ENCODE measurements at places on chromosomes 1 and 21.

DNA sequence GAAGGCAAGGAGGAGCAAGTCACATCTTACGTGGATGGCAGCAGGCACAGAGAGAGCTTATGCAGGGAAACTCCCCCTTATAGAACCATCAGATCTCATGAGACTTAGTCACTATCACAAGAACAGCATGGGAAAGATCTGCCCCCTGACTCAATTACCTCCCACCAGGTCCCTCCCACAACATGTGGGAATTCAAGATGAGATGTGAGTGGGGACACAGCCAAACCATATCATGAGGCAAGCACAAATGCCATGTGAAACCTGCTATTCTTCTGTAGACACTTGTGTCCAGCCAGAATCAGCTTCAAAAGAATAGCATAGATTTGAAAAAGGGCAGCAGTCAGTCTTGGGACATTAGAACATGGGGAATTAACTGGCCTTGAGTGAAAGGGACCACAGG lies 32.2 kb upstream of the UBE2U start:
- no peak for DNase-seq

- no peak for DNase-seq
These were observed 112.6 kb downstream of the PAX7 start for GRCh38 chr1:18743233-18743632.

DNA sequence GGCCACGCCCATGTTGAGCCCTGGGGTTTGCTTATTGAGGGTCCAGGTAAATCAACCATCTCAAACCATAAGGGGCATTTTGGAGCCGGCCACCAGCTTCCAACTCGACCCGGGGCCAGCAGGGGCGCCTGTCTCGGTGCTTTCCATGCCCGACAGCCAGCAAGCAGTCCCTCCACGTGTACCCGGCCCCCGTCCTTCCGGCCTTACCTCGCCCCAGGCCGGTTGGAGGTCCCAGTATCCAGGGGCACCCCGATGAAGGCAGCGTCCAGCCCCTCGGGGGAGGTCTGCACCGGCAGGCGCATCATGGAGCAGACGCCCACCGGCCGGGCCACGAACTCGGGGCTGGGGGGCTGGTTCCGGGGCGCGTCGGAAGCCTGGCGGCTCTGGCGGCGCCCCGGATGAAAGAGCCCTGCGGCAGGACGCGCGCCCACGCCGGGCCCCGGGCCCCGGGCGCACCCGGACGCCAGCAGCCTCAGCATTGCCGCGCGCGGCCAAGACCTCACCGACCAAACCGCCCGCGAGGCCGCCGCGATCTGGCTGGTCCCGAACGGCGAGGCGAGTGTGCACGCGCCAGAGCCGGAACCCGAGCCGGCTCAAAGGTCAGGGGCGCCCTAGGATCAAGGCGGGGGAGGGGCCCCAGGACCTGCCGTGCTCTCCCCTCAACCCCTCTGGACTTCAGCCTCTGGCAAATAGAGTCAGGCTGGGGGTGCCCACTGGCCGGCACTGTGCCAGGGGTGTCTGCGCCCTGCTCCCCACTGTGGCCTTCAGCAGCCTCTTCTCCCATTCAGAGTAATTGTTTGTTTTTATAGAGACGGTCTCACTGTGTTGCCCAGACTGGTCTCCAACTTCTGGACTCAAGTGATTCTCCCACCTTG lies at the start of gene AGMAT:
TSS of gene AGMAT (minus strand) at position 563 of the 875 bp plus-strand sequence. CDS start at position 479, 84 bp downstream.
- peak; percentile 76 for DNase-seq

GRCh38 chr1:4784761-4785160 lies 130.4 kb downstream of the AJAP1 start:
- DNase-seq: no peak

DNA sequence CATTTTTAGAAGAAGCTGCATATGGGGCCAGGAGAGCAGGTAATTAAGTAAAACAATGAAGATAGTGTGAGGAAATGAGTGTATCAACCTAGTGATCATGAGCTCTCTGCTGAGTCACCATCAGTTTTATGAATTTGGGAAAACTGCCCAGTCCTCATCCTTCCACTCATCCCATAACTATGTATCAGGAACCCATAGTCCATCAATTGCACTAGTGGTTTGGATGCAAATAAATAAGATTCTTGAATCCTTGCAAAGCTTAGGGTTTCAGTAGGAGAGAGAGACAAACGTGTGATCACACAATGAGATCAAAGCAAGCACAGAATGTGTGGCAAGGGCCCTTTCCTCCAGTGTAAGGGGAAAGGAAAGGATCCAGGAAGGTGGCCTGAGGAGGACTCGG lies 145.6 kb downstream of the ZZZ3 start:
- DNase-seq: no peak

Measured in activated T-cell treated with anti-CD3 and anti-CD28 coated beads, Interleukin-2, amount 50 U/mL, for 72 hours (primary cell).